ENCODE measurements at places on chromosomes 12 and 14. TPM values are rescaled to one million over a fixed set of nuclear protein-coding genes. Genes with fewer than 3 reads are reported as not detected.

Gene DHRS4L2
- 9.6 TPM for total RNA-seq

Gene MYF5
- not detected for total RNA-seq

Gene NID2
- total RNA-seq: 237 TPM

Gene MNAT1
- 51.4 TPM for total RNA-seq

Gene P2RX2
- total RNA-seq: not detected

Gene TSPAN19
- total RNA-seq: not detected

Gene PAWR
- 29.5 TPM for total RNA-seq

Gene NTF3
- 10.5 TPM for total RNA-seq

Gene MRPS35
- total RNA-seq: 46.6 TPM

Gene CEBPE
- total RNA-seq: not detected

Gene DLGAP5
- total RNA-seq: 41.8 TPM

Gene TMEM229B
- total RNA-seq: 0.43 TPM

Gene TSHR
- not detected for total RNA-seq

Gene TAS2R20
- total RNA-seq: 6.4 TPM

Gene KRT85
- not detected for total RNA-seq

Gene TMEM117
- total RNA-seq: 10.5 TPM

Gene SLC6A15
- total RNA-seq: 10.2 TPM

Gene GPR68
- total RNA-seq: 6.1 TPM

Gene SOAT2
- total RNA-seq: not detected

Gene NKX2-1
- total RNA-seq: not detected

Gene TSPAN31
- total RNA-seq: 34.6 TPM

Gene EPYC
- not detected for total RNA-seq

Gene COL2A1
- 0.14 TPM for total RNA-seq

Gene C12orf60
- 0.86 TPM for total RNA-seq

Gene APOLD1
- 8.4 TPM for total RNA-seq

Gene SMCO2
- 0.22 TPM for total RNA-seq

Gene USP44
- 0.29 TPM for total RNA-seq

Gene SLC39A5
- total RNA-seq: not detected

Gene SELPLG
- 2.1 TPM for total RNA-seq

Gene DDX54
- 40.9 TPM for total RNA-seq

Gene TCL1B
- total RNA-seq: not detected

Gene PUS7L
- total RNA-seq: 33.8 TPM

Gene A2M
- total RNA-seq: 10.2 TPM

Gene OR4E2
- total RNA-seq: not detected

Gene C14orf39
- total RNA-seq: not detected

Gene KRT80
- total RNA-seq: 0.22 TPM

All from placental pericyte (primary cell).